ENCODE measurements at places on chromosomes 7 and 10. TPM values are rescaled to one million over a fixed set of nuclear protein-coding genes. Genes with fewer than 3 reads are reported as not detected.

DNA sequence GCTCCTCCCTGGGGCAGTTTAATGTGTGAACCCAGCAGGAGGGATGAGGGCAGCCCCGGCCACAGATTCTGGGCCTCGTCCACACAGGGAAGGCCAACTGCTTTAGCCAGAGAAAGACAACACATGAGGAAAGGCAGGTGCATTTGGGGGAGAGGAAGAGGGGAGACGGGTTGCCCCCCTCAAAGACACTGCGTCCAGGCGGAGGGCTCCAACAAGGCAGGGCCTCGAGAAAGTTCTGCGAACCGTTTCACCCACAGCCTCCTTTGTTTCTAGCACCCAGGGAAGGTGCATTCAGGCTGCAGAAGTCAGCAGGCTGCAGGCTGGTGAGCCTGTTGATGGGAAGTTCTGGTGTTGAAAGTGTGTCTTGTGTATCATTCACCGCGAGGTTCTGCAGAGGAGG lies 10.1 kb downstream of the FOXL3 start:
- H3K27me3 ChIP-seq: no peaks in the 10 kb centered on the region
- DNase-seq: no peak
- no peaks in the 10 kb centered on the region for H3K36me3 ChIP-seq
- H3K4me1 ChIP-seq: no peaks in the 10 kb centered on the region
- H3K27ac ChIP-seq: no peak overlapping the region
- no peak overlapping the region for H3K4me3 ChIP-seq

HYAL4 gene
- not detected for total RNA-seq

GRCh38 chr7:148356303-148356702 lies 234.3 kb upstream of the C7orf33 start:
- no peaks in the 10 kb centered on the region for H3K27me3 ChIP-seq
- no peak overlapping the region for H3K27ac ChIP-seq
- H3K4me3 ChIP-seq: no peak overlapping the region
- no peaks in the 10 kb centered on the region for H3K4me1 ChIP-seq
- H3K36me3 ChIP-seq: no peaks in the 10 kb centered on the region

DNA sequence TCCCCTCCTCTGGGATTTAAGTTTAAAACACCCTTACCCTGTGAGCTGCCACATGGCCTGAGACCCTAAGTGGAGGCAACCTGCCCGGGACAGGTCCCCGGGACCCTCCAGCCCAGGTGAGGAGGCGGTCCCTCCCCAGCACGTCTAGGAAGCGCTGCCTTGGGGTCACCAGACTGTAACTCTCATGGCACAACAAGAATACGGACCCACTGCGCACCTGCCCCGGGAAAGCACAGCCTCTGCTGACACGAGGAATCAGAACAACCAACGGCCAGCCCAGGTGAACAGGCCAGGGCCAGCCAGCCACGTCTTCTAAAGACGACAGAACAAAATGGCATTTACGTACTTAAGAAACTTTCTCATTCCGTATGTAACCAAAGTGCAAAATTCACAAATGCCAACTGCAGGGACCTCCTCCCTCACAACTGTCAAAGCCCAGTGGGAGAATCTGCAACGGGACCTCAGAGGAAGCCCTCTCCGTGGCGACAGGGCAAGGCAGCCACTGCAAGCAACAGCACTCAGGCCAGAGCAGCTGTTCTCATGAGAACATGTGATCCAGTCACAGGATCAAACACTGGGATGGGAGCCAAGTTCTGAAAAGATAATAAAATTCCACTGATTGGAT lies 208.4 kb downstream of the DIP2C start:
- no peak for DNase-seq
- H3K36me3 ChIP-seq: peaks cover 8% of the 10 kb centered on the region
- no peak overlapping the region for H3K4me3 ChIP-seq
- H3K4me1 ChIP-seq: peaks cover 9% of the 10 kb centered on the region

ITPRID1 gene
- not detected for total RNA-seq

GRCh38 chr7:121500360-121501058 lies 104.4 kb upstream of the FAM3C start:
- peaks cover 20% of the 10 kb centered on the region for H3K36me3 ChIP-seq
- peak overlapping the region; percentile 90 for H3K27ac ChIP-seq
- DNase-seq: no peak

GRCh38 chr10:101087376-101087775 lies 25.6 kb downstream of the KAZALD1 start:
- no peaks in the 10 kb centered on the region for H3K36me3 ChIP-seq
- H3K4me3 ChIP-seq: no peak overlapping the region
- H3K27ac ChIP-seq: no peak overlapping the region
- H3K27me3 ChIP-seq: peaks cover 48% of the 10 kb centered on the region
- DNase-seq: no peak

DNA sequence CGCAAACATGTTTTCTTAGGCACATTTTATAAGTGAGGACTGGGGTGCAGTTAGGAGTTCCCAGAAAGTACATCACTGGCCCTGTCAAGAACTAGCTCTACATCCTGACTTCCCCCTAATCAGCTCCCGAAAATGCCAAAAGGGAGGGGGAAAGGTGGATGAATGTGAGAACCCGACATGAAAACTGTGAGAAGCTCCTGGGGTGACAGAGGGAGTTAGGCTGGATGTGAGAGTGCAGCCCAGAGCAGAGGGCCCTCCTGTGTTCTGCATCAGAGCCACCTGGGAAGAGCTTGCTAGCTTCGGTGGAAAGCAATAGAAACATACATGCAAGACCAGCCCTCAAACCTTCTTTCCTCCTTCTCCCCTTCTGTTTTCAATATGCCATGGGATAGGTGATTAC lies 30.5 kb upstream of the SEM1 start:
- no peaks in the 10 kb centered on the region for H3K4me1 ChIP-seq
- no peak overlapping the region for H3K27ac ChIP-seq
- H3K4me3 ChIP-seq: no peak overlapping the region
- DNase-seq: no peak
- peaks cover 10% of the 10 kb centered on the region for H3K27me3 ChIP-seq

GRCh38 chr10:125260260-125260659 lies 99.9 kb upstream of the CTBP2 start:
- no peaks in the 10 kb centered on the region for H3K36me3 ChIP-seq
- H3K27me3 ChIP-seq: peaks cover 1% of the 10 kb centered on the region
- no peak for DNase-seq

ACHE gene
- 0.17 TPM for total RNA-seq

- DNase-seq: no peak
- H3K36me3 ChIP-seq: no peaks in the 10 kb centered on the region
- no peak overlapping the region for H3K27ac ChIP-seq
- peaks cover 24% of the 10 kb centered on the region for H3K27me3 ChIP-seq
Observed at GRCh38 chr10:5595095-5595494, 70.3 kb downstream of the CALML3 start.

OR6B1 gene
- total RNA-seq: not detected

DNA sequence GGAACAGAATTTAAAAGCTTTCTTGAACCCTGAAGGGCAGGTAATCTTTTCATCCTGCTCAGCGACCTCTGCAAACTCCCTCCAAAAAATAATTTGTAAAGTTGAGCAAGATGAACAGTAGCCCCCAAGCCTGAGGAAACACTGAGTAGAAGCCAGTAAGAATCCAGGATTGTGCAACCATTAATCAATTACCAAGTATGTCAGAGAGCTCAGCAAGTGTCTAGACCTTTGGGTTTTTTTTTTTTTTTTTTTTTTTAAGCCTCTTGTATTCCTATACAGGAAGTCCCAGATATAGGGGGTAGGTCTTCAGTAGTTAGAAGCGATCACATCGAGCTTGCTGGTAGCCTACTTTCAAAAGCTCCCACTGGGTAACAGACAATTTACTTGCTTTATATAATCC lies 155.2 kb downstream of the DGKI start:
- no peak overlapping the region for H3K4me3 ChIP-seq
- no peak for DNase-seq
- no peaks in the 10 kb centered on the region for H3K4me1 ChIP-seq

TMEM213 gene
- not detected for total RNA-seq
